ENCODE measurements at places on chromosomes 16 and 17.

GRCh38 chr17:13346996-13347762 is 254.6 kb downstream of the HS3ST3A1 start:
- no peaks in the 10 kb centered on the region for H3K36me3 ChIP-seq
- no peaks in the 10 kb centered on the region for H3K27me3 ChIP-seq
- H3K4me3 ChIP-seq = no peak overlapping the region
- DNase-seq = no peak
- H3K27ac ChIP-seq = no peak overlapping the region
- H3K4me1 ChIP-seq = no peaks in the 10 kb centered on the region

GRCh38 chr17:34367486-34368195 is 4.6 kb upstream of the CCL1 start:
- H3K4me3 ChIP-seq = no peak overlapping the region
- no peak overlapping the region for H3K27ac ChIP-seq
- peaks cover 2% of the 10 kb centered on the region for H3K27me3 ChIP-seq
- H3K36me3 ChIP-seq = no peaks in the 10 kb centered on the region
- DNase-seq = no peak

- no peaks in the 10 kb centered on the region for H3K36me3 ChIP-seq
- DNase-seq = no peak
- no peak overlapping the region for H3K27ac ChIP-seq
- no peaks in the 10 kb centered on the region for H3K4me1 ChIP-seq
- H3K27me3 ChIP-seq = no peaks in the 10 kb centered on the region
- H3K4me3 ChIP-seq = no peak overlapping the region
These were observed 6.7 kb downstream of the KRTAP1-5 start for GRCh38 chr17:41020336-41020735.

- H3K4me1 ChIP-seq = no peaks in the 10 kb centered on the region
- no peaks in the 10 kb centered on the region for H3K27me3 ChIP-seq
- H3K27ac ChIP-seq = no peak overlapping the region
- H3K4me3 ChIP-seq = no peak overlapping the region
- no peak for DNase-seq
- no peaks in the 10 kb centered on the region for H3K36me3 ChIP-seq
These were observed 12.1 kb downstream of the CCDC42 start for GRCh38 chr17:8732406-8733085.

DNA sequence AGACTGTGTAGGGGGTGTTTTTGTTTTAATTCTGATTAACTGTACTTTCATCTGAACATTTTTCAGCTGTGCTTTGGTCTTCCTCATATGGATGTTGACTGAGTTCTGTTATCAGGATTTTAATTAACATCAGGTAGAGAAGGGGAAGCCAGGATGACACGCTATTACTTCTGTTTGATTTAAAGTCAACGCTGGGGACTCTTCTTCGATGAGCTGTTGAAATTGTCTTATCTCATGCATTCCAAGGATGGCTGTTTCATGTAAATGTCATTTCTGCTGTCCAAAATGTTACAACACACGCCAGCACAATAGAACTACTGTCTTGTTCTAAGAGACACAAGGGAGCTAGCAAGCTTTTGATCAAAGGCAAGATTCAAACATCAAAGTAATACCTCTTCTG is 263.3 kb upstream of the CDH5 start:
- DNase-seq = no peak
- no peaks in the 10 kb centered on the region for H3K4me1 ChIP-seq

GRCh38 chr17:45846223-45846622 is 1.5 kb downstream of the SPPL2C start:
- no peak for DNase-seq
- H3K27ac ChIP-seq = no peak overlapping the region
- no peak overlapping the region for H3K4me3 ChIP-seq
- no peaks in the 10 kb centered on the region for H3K27me3 ChIP-seq
- H3K36me3 ChIP-seq = no peaks in the 10 kb centered on the region

GRCh38 chr17:80219763-80220053 is 425 bp downstream of the SGSH start:
- DNase-seq = no peak
- peaks cover 5% of the 10 kb centered on the region for H3K36me3 ChIP-seq
- H3K4me1 ChIP-seq = peaks cover 4% of the 10 kb centered on the region
- peak overlapping the region; percentile 94 for H3K4me3 ChIP-seq
- peak overlapping the region; percentile 75 for H3K27ac ChIP-seq
- H3K27me3 ChIP-seq = no peaks in the 10 kb centered on the region

- no peaks in the 10 kb centered on the region for H3K36me3 ChIP-seq
- H3K4me1 ChIP-seq = no peaks in the 10 kb centered on the region
- no peaks in the 10 kb centered on the region for H3K27me3 ChIP-seq
- no peak overlapping the region for H3K4me3 ChIP-seq
- no peak overlapping the region for H3K27ac ChIP-seq
These were observed 14.2 kb downstream of the CDRT4 start for GRCh38 chr17:15453246-15453645.

- H3K27me3 ChIP-seq = peaks cover 9% of the 10 kb centered on the region
- DNase-seq = no peak
- H3K4me3 ChIP-seq = no peak within 1 kb of the TSS
- H3K4me1 ChIP-seq = peaks cover 2% of the 10 kb centered on the region
- no peak within 1 kb of the TSS for H3K27ac ChIP-seq
- no peaks in the 10 kb centered on the region for H3K36me3 ChIP-seq
These were observed at the start of gene TMEM235 for GRCh38 chr17:78230996-78231935. TMEM235 (plus strand) TSS chr17:78231631; CDS start chr17:78232024, 393 bp downstream.

DNA sequence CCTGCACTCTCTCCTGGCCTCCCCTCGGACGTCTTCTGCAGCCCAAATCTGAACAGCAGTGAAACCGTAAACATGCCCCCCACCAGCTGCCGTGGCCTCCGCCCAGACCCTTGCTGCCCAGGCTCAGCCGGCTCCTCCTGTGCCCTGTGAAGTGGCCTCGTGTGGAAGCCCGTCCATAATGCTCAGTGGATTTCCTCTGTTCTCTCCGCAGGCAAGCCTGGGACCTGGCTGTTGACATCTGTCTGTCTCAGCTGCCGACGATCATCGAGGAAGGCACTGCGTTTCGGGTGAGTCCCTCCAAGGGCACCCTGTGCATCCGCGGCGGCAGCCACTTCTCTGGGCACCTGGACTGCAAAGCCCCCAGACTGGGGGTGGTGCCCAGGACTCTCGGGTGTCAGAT is 153.9 kb upstream of the CHMP6 start:
- DNase-seq = no peak
- peaks cover 3% of the 10 kb centered on the region for H3K36me3 ChIP-seq
- no peak overlapping the region for H3K27ac ChIP-seq

- no peaks in the 10 kb centered on the region for H3K36me3 ChIP-seq
- no peak overlapping the region for H3K4me3 ChIP-seq
- no peak for DNase-seq
- no peaks in the 10 kb centered on the region for H3K4me1 ChIP-seq
- H3K27me3 ChIP-seq = no peaks in the 10 kb centered on the region
- no peak overlapping the region for H3K27ac ChIP-seq
These were observed 37.0 kb upstream of the C16orf78 start for GRCh38 chr16:49336581-49336980.

DNA sequence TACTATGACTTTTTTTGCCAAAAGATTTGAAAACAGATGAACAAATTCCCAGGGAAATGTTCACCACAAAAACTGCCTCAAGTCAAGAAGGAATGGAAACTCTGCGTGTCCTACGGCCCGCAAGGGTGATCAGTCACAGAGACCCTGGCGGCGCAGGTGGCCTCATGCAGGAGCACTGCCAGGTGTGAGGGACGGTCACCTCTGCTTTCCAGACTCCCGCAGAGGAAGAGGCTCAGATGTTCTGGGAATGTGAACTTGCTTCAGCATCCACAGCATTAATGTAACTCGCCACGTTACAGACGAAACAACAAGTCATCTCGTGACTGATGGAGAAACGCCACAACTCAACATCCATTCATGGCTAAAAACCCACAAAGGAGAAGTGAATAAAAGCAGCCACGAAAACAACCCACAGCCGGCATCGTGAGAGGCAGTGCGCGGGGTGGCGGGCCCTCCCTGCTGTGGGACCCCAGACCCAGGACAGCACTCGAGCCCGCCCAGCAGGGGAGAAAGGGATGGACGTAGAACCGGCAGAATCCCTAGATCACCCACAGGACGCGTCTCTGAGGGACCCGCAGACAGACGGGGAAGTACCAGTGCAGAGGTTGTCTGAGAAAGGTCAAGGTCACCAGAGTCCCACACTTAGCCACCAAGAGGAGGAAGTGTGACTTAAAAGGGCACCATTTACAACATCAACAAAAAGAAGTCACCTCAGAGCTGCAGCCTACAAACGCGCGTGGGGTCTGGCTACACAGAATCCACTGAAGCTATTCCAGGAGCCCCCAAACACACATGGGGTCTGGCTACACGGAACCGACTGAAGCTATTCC is 76.9 kb upstream of the GNG13 start:
- no peak overlapping the region for H3K4me3 ChIP-seq
- no peak for DNase-seq
- H3K27me3 ChIP-seq = no peaks in the 10 kb centered on the region

DNA sequence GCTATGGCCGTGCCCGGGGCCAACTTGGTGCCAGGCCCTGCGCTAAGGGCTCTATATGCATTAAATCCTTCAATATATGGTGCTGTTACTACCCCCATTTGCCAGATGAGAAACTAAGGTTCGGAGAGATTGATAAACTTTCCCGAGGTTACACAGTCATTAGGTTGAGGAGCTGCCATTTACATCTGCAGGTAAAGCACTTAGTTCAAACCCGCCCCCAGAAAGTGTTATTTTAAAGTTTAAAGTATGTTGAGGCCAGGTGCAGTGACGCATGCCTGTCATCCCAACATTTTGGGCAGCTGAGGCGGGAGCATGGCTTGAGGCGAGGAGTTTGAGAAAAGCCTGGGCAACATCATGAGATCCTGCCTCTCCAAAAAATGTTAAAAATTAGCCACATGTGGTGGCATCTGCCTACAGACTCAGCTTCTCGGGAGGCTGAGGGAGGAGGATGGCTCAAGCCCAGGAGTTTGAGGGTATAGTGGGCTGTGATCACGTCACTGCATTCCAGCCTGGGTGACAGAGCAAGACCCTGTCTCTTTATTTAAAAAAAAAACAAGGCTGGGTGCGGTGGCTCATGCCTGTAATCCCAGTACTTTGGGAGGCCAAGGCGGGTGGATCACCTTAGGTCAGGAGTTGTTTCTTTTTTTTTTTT is 264.7 kb downstream of the PARN start:
- no peak for DNase-seq
- no peak overlapping the region for H3K4me3 ChIP-seq
- no peaks in the 10 kb centered on the region for H3K27me3 ChIP-seq
- H3K36me3 ChIP-seq = no peaks in the 10 kb centered on the region

DNA sequence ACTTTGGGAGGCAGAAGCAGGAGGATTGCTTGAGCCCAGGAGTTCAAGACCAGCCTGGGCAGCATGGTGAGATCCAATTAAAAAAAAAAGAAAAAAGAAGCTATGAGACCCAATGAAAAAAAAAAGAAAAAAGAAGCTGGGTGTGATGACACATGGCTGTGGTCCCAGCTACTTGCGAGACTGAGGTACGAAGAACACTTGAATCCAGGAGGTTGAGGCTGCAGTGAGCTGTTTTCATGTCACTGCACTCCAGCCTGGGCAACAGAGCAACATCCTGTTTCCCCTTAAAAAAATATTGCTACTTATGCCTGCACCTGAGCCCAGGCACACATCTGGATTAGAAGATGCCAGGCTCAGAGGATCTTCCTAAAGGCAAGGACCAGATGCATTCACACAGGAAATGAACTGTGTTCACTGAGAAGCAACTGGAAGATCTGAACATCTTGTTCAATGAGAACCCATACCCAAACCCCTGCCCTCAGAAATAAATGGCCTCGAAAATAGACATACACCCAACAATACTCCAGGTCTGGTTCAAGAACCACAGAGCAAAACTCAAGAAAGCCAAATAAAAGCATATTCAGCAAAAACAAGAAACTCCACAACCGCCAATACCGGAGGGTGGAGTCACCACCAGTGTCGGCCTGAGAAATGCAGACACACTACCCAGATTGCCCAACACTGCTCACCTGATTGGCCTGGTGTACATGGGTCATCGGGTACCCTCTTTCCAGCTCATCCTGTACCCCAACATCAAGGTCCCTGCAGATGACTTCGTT is 4.4 kb downstream of the RNF135 start:
- H3K36me3 ChIP-seq = no peaks in the 10 kb centered on the region
- peaks cover 4% of the 10 kb centered on the region for H3K4me1 ChIP-seq
- no peak overlapping the region for H3K27ac ChIP-seq
- H3K4me3 ChIP-seq = no peak overlapping the region
- H3K27me3 ChIP-seq = no peaks in the 10 kb centered on the region

DNA sequence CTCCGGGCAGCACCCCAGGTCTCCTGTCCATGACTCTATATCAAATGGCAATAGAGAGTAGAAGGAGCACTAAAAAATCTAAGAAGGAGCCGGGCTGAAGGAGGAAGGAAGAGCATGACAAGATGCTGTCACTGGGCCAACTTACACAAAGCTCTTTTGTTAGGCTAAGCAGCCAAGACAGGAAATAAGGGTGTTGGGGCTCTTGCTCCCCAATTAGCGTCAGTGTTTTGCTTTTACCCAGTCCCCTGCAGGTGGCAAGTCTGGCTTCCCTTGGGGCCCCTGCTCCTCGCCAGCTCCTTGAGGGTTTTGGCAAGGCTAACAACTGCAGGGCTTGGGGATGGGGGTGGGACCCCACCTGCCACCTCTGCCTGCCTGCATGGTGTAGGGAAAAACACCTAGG is 120.5 kb downstream of the CCT6B start:
- no peak overlapping the region for H3K27ac ChIP-seq
- DNase-seq = no peak
- H3K27me3 ChIP-seq = no peaks in the 10 kb centered on the region
- no peak overlapping the region for H3K4me3 ChIP-seq
- no peaks in the 10 kb centered on the region for H3K4me1 ChIP-seq
- H3K36me3 ChIP-seq = no peaks in the 10 kb centered on the region
